ENCODE measurements at places on chromosomes 7 and 10.

DNA sequence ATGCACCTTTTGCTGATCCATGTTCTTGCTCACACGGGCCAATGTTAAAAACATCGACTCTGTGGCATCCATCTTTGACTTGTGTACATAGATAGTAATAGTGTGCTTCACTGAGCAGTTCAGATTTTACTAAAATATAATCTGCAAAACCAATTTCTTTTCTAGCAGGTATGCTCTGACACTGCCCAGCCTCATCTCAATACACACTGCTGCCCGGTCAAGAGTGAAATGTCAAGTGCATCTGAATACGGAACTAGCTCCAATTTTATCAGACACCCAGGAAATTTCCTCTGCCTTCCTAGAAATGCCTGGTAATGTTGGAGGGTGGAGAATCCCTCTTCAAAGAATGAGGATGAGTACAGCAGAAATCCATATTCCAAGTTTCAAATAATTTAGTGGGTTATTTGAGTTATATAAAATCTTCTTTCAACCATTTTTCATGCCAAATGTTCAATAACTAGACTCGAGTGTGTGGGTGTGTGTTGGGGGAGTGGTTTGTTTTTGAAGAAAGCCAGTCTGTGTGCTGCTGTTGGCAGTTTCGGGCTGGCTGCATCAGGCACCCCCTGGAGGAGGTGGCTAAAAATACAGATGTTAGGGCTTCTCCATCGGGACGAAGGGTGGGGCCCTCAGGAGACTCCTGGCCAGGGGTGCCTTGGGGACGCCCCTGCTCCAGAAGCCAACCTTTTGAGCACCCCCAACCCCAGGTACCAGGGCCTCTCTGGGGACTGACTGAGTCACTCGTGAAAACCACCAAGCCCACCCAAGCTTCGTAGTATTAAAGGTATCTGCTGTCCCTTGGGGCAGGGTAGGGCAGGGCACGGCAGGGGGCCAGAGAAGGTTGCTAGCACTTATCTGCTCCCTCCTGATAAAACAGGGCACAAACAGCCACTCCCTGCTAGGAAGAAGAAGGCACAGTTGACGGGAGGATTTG is 15.4 kb downstream of the CTBP2 start:
- DNase-seq: peak; percentile 66

- no peak for DNase-seq
Measured at GRCh38 chr7:126937171-126937570, 315.6 kb downstream of the GRM8 start.

GRCh38 chr7:131106681-131107336 is 220.9 kb upstream of the MKLN1 start:
- no peak for DNase-seq

- DNase-seq: no peak
Measured at GRCh38 chr10:29607576-29607975, 27.2 kb downstream of the SVIL start.

DNA sequence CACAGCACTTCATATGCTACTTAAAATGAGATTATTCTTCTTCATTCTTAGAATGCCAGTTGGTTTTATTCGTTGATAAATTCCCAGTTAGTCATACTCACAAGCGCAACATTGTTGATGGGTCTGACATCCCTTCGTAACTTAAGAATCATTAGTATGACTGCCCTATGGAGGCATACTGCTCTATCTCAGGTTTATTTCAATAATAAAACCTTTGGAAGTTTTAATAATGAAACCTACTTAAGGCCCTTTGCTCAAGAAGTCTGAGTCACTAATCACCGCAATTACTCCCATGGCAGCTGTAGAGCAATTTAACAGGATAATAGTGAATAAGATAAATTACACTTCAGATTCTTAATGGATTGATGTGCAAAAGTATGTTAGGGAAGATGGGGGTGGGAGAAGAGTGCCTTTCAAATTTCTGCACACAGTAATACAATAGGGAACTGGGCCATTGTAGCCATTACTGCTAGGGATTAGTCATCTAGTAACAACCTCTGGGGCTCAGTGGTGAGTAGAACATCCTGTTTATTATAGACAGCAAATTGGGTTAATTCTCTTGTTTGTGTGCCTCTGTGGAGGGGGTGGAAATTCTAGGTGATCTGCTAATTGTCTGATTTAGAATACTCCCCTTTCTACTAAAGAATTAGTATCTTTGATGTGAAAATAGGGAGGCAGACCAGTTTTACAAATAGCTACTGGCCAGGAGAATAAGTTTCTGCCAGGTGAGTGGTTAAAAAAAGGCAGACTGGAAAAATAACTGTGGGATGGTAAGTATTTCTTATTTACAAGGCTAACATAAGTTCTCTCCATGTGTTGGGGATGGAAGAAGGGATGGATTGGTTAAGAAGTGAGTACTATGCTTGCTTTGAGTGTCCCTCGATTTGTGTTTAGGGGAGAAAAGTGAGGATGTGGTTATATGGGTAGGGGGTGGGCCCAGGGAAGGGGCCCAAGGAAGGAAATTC is 74.5 kb upstream of the VKORC1L1 start:
- peak; percentile 33 for DNase-seq

DNA sequence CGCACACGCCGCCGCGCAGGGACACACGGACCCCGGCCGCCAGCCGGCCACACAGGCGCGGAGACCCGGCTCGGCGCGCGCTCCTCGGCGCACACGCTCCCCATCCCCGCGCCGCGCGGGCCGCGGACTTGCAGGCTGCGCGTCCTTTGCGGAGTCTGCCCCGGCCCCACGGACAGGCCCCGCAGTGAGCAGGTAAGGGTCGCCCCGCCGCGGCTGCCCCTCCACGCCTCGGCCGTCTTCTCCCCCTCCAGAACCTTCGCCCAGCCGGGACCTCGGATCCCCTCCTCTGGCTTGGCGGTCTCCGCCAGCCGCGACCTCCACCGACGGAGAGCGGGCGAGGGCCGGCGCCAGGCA is 356 bp downstream of the ADCYAP1R1 start:
- DNase-seq: no peak

GRCh38 chr7:31099451-31100444 is 47.6 kb downstream of the ADCYAP1R1 start:
- no peak for DNase-seq

- peak; percentile 91 for DNase-seq
Measured at GRCh38 chr10:103295374-103296015, 18.6 kb downstream of the INA start.

- no peak for DNase-seq
Measured at GRCh38 chr10:5895804-5896203, 5.8 kb downstream of the FBH1 start.

- DNase-seq: no peak
Measured at GRCh38 chr7:80088705-80089104, 45.9 kb upstream of the GNAI1 start.

DNA sequence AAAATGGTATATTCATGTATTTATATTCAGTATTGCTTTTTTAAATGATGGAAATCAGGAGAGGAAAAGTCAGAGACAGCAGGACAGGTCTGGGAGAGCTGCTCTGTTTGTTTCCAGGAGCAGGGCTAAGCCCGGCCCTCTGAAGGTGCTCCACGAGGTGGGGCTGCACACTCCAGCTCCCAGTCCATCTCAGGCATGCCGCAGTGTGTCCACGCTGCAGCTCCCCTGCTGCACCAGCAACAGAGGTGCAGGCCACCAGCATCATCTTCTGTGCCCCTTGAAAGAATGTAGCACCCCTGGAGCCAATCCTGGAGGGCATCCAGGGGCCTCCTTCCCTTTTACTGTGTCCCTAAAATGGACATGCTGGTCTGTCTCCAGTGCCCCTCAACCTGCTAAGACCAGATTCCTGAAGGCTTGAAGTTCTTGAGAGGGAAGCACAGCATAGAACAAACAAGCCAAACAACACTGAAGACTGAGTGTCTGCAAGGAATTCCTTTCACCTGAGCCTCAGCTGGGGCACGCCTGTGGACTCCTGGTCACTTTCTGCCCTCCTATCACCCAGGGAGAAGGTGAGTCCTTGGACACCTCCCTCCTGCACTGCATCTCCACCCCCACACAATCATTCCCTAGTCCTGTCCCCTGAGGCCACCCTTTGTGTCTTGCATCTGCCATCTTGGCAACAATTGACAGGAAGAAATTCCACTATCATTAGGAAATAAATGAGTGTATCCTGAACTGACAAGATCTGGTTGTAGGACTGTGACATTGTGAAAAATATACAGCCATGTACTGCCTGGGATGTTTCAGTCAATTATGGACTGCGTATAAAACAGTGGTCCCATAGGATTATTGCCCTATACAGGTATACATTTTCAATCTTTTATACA is 100.5 kb downstream of the CXCL12 start:
- no peak for DNase-seq

GRCh38 chr7:40099837-40100236 is 34.6 kb downstream of the MPLKIP start:
- no peak for DNase-seq

GRCh38 chr10:29438271-29438670 is 149.4 kb downstream of the LYZL1 start:
- DNase-seq: no peak

- DNase-seq: no peak
Measured at GRCh38 chr10:48517482-48517881, 87.4 kb downstream of the ARHGAP22 start.

DNA sequence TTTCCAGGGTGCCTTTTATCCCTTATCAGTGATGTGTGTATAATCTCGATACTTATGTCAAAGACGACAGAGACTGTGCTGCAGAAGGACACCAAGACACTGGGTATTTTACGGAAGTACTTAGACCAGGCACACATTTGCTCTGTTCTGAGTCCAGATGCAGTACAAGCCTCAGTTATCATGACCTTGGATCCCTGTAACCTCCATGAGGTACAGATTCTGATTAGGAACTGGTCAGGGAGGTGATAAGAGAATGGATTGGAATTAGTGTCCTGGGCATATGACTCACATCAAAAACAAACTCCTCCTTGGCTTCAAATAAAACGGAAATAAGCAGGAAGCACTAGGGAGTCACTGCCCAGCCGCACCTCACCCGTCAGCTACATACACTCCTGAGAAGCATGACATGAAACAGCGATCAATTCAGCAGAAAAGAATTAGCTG is 146.5 kb downstream of the SFMBT2 start:
- no peak for DNase-seq

GRCh38 chr7:81676813-81677212 is 93.0 kb downstream of the HGF start:
- DNase-seq: peak; percentile 39

DNA sequence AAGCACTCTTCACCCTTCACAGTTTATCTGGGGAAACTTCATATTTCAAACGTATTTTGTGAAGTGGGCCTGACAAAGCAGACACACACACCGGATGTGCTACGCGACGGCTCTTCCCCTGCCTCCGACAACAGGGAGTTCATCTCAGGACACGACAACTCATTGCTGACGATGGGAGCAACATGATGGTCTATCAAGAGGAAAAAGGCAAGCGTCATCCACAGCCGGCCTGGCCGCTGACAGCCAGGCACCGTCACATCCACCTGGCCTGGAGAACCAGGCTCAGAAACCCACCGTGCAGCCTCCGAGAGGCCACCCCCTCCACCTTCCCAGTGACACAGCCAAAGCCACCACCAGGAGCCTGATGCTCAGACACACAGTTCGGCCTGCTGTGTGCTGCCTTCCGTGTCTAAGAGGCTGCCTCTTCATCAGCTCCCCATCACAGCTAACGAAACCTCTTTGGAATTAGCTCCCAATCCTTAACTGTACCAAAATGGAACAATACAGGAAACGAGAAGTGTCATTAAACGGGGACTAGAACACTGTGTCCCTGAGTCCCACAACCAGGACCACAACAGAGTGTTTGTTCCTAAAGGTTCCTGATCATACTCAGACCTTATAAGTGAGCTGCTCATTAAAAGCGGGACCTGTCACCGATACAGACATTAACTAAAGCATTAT is 76.7 kb downstream of the SFMBT2 start:
- DNase-seq: no peak

DNA sequence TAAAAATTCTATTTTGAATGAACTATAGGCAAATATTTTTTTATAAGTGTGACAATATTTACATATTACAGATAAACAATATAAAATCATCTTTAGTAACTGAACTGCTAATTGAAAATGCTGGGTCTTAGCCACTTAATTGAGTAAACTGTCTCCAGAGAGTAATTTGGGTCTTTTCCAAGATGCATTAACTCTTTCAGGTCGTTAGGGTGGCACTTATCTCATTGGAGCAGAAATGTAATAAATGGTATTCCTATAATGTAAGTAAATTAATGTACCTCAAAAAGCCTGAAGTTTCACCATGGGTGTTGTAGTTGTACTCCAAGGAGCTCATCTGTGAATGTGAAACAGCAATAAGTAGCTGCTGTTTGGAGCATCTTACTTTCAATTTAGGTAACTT is 208.5 kb downstream of the EXOC4 start:
- no peak for DNase-seq

GRCh38 chr7:63521-64021 is 128.8 kb upstream of the FAM20C start:
- DNase-seq: no peak

- DNase-seq: no peak
Measured at GRCh38 chr10:49334964-49335363, 36.0 kb downstream of the C10orf71 start.

DNA sequence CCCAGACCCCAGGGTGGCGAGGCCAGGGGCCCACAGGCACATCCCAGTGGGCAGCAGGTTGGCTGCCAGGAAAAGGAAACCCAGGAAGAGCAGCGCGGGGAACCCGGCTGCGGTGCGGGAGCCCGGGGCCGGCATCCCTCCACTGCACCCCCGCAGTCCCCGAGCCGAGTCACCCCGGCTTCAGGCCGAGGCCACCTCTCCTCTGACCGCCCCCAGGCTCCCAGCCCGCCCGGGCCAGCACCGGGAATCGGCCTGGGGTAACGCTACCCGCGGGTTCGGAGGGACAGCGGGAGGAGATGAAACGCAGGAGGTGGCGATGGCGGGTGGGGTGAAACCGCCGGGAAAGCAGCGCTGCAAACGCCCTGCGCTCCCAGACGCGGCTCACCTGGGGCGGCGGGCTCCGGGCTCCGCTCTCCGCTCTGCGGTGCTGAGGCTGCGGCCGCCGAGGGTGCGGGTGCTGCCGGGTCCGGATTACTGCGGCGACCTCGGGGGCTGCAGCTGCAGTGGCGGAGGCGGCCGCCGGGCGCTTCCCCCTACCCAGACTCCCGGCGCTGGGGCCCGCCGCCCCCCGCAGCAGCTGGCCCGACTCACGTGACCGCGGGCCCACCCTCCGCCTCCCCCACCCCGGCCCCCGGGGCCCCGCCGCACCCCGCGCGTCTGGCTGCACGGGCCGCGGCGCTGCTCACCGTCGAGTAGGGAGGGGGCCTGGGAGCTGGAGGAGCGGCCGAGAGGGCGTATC is at the start of gene SCRN1:
SCRN1 (minus strand) TSS at position 545 of the 739 bp plus-strand sequence. CDS start 20,734 bp downstream, outside the sequence.
- DNase-seq: peak; percentile 15

DNA sequence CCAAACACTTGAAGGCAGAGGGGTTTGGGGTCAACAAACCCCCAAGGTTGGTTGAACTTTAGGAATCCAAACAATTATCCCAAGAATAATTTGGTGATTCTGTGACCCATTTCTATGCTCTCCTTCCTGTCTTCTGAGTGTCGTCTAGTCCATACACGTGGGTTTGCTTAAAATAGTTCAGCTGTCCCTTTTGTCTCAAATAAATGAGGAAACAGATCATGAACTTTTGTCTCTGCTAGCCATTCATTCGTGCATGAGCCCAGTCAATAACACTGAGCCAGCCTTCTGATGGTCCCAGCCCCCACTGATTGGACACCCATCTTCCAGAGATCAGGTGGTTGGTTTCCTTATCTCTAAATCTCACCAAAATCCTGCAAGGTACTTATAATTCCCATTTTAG is 255.4 kb downstream of the PRPF18 start:
- DNase-seq: no peak

GRCh38 chr7:108251700-108252099 is 121.5 kb upstream of the LAMB4 start:
- no peak for DNase-seq

Data from fibroblast of the aortic adventitia (primary cell).